KBM-7 (cell line): ENCODE measurements at places on chromosomes 11 and 22.

DNA sequence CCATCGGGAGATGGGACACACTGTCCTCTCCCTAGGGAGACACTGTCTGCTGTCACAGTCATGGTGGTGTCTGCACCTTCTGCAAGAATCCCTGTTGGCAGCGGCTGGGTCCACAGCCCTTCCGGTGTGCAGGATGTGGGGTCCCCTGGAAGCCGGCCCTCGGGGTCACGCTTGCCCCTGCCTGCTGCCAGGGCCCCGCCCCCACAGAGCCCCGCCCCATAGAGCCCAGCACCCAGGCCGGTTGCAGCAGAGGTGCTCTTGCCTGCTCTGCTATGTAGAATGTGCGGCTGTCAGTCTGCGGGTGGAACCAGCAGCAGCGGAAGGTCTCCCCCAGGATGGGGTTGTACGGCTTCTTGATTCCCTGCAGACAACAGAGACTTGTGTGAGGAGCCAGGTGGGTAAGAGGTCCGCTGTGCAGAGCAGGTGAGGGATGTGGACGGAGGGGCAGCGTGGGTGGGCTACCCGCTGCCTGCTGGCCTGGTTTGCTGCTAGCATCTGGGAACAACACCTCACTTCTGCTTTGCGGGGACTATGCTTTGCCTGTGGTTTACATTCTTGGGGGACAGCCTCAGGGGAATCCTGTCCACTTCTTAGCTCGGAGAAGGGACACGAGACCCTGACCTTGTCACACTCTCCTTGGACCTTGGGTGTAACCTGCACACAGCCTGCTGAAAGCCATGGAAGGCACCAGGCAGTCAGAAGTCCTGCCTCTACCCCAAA lies 44.9 kb upstream of the CARS1 start:
- no peak for DNase-seq

GRCh38 chr11:8649361-8649760 lies 33.1 kb downstream of the TRIM66 start:
- no peak for DNase-seq

- no peak for DNase-seq
These were observed 14.5 kb upstream of the DGKZ start for GRCh38 chr11:46332568-46333393.

DNA sequence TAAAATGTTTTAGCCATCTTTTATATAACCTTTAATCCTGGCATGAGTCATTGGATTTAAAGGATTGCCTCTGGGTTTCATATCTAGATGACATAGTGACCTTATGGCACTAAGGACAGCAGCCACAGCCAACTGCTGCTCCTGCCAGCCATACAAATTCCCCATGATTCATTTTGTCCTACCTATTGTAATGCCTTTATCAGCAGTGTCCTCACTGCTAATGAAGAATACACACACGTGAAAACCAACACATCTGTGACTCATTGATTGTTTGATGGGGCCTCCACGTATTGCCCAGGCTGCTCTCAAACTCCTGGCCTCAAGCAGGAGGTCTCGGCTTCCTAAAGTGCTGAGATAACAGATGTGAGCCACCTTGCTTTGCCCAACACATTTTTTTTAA lies 1.8 kb downstream of the LDHAL6A start:
- DNase-seq = no peak

DNA sequence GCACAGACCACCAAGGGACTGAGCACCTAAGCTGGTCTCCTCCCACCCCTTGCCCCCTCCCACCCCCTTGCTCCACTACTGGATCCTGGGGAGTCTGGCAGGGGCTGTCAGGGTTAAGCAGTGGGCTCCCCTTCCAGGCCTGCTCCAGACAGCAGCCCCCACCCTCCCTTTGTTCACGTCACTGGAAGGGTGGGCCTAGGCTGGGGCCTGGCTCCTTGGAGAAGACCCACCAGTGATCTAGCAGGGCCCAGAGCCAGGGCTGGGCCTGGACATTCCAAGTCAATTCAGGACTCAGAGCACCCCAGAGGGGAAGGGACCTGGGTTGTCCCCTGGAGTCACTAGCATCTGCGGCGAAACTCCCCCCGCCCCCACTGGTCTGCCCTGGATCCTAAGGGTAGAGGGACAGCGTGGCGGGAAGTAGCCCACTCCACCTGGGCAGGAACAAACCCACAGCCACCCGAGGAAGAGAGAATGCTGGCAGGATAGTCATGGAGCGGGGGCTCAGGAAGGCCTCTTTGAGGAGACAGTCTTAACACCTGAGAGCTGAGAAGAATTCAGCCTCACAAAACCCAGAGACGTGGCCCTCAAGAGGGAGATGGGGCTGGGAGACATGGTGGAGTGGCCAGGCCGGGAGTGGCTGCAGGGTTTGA lies 45.8 kb downstream of the IGLL1 start:
- no peak for DNase-seq

- DNase-seq = no peak
These were observed 18.6 kb upstream of the NAP1L4 start for GRCh38 chr11:3010521-3011275.

- no peak for DNase-seq
These were observed 55.7 kb upstream of the EMID1 start for GRCh38 chr22:29149841-29150555.

- no peak for DNase-seq
These were observed 9.0 kb upstream of the MTMR3 start for GRCh38 chr22:29873943-29874342.

DNA sequence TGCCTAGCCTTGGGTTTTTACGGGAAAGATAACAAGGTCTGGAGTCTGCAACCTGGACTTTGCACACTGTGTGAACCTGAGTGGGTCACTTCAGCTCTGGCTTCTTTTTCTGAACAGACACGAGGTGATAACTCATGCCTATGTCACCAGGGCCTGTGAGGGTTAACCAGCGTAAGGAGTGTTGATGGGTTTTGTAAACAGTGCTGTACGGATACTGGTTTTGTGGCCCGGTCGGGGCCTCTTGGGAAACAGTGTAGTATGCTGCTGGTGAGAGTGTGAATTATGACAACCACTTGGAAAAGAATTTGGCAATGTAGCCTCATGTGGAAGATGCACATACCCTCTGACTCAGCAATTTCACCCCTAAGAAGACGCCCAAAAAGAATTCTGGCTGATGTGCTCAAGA lies 266.8 kb downstream of the MN1 start:
- no peak for DNase-seq

DNA sequence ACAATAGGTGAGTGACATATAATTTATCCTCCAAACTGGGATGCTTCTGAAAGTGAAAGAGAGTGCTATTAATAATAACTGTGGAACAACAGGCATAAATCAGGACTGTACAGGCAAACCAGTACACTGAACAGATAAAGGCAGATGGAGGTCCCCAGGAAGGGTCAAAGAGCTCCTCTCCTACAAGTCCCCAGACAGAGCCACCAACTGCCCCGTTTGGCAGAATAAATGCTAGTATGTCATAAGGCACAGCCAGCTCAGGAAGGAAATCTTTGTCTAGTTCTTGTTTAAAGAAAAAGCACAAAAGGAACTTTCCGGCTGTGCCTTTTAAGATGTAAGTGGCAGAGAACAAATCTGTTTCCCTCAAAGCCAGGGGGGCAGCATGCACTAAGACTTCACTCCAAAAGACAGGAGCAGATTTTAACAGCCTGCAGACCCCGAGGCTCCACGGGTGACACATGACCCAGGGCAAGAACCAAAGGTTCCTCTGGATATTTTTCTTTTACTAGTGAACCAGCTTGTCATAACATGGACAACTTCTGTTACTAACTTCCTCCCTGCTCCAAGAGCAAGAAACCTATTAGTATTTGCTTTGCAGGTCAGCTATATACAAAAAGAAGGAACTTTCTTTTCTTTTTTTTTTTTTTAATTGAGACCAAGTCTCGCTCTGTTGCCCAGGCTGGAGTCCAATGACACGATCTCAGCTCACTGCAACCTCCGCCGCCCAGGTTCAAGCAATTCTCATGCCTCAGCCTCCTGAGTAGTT lies 50.2 kb downstream of the MYH9 start:
- peak; percentile 75 for DNase-seq

GRCh38 chr22:30561402-30562189 lies 12.9 kb downstream of the GAL3ST1 start:
- DNase-seq = no peak

DNA sequence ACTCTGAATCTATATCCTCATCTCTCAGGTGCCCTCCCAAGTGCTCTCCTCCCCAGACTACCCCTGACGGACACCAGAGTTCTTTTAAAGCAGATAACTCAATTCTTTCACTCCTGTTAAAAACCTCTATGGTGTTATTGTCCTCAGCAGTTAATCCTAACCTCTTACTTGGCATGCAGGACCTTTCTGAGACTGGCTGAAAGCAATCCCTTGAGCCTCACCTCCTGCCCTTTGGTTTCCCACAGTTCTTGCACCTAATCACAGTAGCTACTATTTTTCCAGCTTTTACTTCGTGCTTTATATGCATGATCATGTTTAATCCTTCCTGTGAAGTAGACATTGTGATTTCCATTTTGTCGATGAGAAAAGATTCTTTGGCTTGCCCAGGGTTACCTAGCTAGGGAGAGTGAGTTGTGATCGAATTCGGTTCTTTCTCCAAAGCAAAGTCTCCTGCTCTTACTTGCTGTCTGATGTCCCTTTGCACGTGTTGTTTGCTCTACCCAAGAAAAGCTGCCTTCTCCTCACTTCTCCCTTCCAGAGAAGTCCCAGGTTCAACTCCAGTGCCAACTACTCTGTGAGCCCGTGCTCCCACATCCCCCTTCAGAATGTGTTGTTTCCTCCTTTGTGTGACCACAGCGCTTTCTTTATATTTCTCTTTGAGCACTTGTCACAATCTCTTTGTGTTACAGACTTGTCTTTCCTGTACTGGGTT lies 2.1 kb downstream of the UBE2L3 start:
- DNase-seq = peak; percentile 61

GRCh38 chr22:29855611-29856181 lies 17.6 kb upstream of the ASCC2 start:
- no peak for DNase-seq

DNA sequence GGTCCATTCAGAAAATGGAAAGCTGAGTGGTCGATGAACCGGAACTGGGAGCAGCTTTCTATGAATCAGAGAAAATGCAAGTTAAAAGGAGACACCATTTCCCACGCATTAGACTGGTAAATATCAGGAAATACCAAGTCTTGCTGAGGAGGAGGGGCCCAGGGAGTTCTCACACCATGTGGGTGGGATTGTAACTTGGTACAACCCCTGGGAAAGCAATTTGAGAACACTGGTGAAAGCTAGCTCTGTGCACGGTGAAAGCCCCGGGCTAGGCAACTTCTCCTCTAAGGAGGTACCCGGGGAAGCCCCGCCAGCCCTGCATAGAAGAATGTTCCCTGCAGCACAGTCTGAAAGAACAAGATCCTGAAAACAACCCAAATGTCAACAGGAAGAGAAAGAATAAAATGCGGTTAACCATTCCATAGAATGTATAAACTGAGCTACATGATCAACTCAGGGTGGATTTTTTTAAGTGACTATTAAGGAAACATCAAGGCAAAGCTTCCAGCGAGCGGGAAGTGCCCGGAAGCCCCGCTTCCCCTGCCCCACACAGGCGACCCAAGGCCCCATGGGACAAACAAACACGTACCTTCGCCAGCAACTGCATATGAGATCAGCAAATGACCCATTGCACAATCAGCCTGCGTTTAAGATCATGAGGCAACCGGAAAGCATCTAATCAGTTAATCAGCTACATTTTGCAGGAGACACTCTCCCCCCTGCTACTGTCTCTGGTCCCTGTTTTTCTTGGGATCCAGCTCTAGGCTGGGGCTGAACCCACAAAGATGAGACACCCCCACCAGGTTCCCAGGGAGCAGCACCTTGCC lies 11.3 kb downstream of the SHANK2 start:
- no peak for DNase-seq

- DNase-seq = peak; percentile 90
These were observed 29.8 kb upstream of the CRTAM start for GRCh38 chr11:122808478-122808869.

DNA sequence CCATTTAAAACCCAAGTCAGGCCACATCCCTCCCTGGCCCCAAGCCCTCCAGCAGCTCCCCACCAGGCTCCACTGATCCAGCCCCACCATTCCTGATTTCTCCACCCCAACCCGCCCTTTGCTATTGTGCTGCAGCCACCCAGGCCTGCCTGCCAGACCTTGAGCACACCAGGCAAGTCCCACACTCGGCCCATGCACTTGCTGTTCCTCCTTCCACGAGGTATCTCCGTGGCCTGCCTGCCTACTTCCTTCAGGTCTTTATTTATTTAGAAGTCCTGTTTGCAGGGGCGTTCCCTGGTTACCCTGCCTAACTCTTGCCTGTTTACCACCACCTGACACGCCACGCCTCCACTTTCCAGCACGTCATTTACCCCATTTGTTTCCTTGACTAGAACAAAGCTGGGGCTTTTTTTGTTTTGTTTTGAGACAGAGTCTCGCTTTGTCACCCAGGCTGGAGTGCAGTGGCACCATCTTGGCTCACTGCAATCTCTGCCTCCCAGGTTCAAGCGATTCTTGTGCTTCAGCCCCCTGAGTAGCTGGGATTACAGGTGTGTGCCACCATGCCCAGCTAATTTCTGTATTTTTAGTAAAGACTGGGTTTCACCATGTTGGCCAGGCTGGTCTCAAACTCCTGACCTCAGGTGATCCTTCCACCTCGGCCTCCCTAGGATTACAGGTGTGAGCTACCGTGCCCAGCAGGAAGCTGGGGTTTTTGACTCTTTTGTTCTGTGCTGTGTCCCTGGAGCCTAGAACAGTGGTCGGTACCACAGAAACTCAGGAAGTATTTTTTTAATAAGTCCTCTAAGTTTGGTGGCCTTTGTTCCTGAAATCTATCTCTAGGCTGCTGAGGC lies 6.7 kb downstream of the CENPM start:
- DNase-seq = no peak

GRCh38 chr11:117647207-117647606 lies 149.8 kb downstream of the DSCAML1 start:
- no peak for DNase-seq

- no peak for DNase-seq
These were observed 30.5 kb downstream of the PTPN5 start for GRCh38 chr11:18761144-18761543.

GRCh38 chr11:16986434-16987204 lies 27.6 kb downstream of the PLEKHA7 start:
- peak; percentile 33 for DNase-seq

- no peak for DNase-seq
These were observed 672.1 kb downstream of the TBC1D22A start for GRCh38 chr22:47434336-47435203.

GRCh38 chr11:109978895-109979294 lies 114.3 kb upstream of the ZC3H12C start:
- no peak for DNase-seq

DNA sequence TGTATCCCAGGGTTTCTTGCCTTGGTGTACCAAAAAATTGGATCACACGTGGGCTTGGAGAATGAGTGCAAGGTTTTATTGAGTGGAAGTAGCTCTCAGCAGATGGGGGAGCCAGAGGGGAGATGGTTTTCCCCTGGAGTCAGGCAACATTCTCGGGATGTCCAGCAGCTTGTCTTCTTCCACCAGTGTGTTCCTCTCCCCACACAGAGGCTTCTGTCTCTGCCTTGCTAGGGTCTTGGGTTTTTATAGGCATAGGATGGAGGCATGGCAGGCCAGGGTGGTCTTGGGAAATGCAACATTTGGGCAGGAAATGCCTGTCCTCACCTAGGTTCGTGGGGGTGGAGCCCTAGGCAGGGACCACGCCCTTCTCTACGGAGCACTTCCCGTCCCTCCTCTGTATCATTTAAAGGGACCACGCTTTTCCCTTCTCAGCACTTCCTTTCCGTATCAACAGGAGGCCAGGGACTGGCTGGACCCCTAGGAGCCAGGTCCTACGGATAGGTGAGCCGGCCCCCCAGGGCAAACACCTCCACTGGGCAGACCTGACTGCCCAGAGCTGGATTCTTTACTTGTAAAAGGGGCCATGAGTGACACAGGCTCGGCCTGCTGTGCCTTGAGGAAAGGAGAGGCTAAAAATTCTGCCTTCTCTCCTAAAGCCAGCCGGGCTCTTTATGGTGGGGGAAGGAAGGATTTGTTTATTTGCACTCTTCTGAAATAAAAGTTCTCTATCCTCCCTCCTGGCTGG lies 55.3 kb upstream of the CCDC188 start:
- peak; percentile 84 for DNase-seq
